Suprapubic skin (tissue), 4 donors: ENCODE measurements at places on chromosomes 5 and 9.

DNA sequence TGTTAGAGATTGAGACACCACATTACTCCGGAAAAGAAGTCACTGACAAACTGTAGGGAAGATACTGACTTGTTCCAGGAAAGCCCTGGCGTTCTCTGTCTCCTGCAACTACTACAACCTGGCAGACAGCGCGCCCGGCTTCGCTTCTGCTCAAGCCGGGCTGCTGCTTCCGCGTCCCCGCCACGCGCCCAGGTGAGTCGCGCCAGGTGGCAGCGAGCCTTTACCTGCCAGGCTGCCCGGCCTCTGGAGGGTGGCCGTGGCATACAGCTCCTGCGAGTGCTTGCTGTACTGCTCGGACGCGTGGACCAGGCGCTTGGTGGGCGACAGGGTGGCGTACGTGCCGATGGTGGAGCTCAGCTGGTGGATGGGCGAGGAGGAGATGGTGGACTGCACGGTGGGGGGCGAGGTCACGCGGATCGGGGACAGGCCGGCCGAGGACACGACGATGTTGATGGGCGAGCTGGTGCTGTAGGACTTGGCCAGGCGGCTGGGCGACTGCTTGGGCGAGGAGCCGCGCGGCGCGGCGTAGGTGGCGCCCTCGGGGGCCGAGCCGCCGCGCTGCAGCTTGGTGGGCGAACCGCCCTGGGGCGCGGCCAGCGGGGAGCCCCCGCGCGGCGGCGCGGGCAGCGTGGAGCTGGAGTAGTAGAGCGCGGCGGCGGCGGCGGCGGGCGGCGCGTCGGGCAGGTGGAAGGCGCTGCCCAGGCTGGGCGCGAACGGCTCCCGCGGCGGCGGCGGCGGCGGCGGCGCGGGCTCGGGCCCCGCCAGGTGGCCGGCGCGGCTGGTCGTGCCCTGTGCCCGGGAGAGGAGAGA, 519.6 kb downstream of the CTNND2 start:
- no peak for DNase-seq

GRCh38 chr5:82642313-82642712, 364.2 kb upstream of the RPS23 start:
- DNase-seq = no peak

- no peak for DNase-seq
Observed at GRCh38 chr5:39720136-39720535, 295.4 kb upstream of the DAB2 start.

- DNase-seq = no peak
Observed at GRCh38 chr5:142977363-142978051, 207.3 kb downstream of the ARHGAP26 start.

GRCh38 chr9:8521112-8521511, 721.5 kb upstream of the DMAC1 start:
- DNase-seq = no peak

DNA sequence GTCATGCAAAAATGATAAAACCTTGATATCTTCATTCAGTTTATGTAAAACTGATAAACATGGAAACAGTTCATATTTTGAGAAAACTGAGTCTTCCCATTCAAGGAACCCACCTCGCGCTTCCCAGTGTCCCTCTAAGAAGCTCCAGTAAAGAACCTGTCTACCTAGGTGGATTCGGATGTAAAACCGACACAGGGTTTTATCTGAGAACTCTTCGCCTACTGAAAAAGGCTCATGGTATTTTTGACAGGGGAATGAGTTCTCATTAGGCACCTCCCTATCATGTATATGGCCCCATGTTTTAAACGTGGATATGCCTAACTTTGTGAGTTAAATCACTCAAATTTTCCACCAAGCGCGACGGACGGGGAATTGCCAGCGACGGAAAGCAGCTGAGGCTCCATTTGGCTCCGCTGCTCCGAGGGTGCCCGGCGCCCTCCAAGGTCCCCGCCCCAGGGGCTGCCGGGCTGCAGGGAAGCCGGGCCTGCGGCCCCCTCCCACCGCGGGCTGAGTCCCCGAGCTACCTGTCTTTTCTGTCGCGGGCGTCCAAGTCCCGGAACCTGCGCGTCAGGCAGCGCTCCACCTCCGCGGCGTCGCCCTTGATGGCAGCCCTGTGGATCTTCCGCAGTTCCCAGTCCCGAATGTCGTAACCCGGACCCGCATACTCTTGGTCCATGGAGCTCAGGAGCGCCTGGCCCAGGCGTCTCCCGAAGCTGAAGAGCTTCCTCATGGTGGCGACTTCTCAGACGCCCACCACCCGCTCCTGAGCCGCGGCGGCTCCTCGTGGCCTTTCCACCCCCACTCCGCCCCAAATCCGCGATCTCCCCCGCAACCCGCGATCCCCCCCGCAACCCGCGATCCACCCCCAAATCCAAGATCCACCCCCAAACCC, 594 bp downstream of the ANKRD18A start:
- no peak for DNase-seq

GRCh38 chr5:50653946-50654345, 12.5 kb upstream of the PARP8 start:
- DNase-seq = no peak

DNA sequence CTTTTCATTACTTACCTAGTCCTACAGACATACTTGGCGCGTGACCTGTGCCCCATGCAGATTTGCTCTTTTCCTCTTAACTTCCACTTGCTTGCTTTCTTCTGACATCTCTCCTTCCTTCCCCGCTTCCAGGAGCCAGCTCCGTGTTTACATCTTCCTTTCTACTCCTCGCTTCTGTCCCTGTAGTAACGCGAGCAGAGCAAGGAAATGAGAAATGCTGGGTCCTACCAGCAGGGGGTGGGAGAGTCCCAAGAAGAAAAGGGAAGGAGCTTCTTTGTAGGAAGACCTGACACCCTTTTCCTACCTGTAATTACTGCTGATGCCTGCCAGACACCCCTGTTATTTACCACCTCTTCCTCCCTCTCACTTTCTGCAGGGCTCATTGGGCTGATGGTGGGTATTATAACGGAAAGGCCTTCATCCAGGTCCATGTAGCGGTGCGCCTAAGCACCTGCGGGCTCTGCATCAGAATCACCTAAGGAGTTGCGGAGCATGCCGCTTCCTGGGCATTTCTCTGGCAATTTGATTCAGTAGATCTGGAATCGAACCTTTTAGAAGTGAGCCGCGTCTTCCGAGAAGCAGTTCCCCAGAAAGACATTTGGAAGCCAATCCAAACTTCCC, 1260.8 kb upstream of the WWC1 start:
- no peak for DNase-seq

DNA sequence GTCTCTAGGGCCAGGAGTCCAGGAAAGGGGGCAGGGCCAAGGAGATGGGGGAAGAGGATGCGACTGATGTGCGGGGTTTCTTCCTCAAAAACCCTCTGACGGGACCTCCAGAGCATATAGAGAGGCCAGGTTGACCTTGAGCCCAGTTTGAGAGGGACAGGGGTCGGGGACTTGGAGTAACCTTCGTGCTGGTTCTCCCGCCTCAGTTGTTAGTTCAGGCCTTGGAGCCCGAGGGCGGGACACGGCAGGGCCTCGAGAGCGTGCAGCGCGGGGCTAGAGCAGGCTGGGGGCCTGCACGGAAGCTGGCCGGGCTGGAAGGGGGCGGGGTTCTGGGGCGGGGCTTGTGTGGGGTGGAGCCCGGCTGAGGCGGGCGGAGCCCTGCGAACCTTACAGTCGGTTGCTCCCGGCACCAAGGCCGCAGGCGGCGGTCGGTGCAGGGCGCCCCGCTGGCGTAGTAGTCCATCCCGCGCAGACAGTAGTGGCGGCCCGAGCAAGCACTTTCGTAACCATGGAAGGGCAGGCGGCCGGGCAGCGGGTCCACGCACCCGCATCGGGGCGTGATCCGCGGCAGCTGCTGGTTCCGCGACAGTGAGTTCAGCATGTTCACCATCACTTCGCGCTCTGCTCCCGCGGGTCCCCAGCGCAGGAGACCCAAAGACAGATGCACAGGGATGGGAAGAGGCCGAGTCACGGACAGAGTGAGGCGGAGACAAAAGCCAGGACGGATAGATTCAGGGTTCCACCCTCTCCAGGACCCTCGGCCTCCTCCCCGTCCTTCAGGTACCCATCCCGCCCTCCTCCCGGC, 4.0 kb upstream of the MYORG start:
- DNase-seq = no peak

GRCh38 chr5:99315413-99316183, 386.8 kb upstream of the CHD1 start:
- no peak for DNase-seq

- no peak for DNase-seq
Observed at GRCh38 chr5:6745706-6746222, 32.5 kb downstream of the TENT4A start.

- DNase-seq = peak; percentile 16
Observed at GRCh38 chr9:36960575-36960955, 73.5 kb downstream of the PAX5 start.

- DNase-seq = peak; percentile 68
Observed at GRCh38 chr5:36739751-36740221, 133.4 kb downstream of the SLC1A3 start.

DNA sequence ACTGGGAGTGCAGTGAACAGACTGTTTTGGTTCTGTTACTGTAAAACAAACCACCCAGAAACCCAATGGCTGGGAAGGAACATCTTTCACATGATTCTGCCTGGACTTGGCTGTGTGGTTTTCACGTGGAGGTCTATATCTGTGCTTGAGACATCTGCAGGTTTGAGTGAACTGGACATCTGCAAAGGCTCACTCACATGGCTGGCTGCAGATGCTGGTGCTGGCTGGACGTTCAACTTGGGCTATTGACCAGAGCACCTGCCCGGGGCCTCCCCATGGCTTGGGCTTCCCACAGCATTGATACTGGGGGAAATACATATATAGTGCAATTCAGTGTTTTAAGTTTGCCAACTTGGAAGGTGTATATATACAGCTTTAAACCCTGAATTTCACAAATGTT, 6.8 kb downstream of the CTSL start:
- no peak for DNase-seq

GRCh38 chr9:21835121-21835520, 32.7 kb downstream of the MTAP start:
- DNase-seq = no peak

GRCh38 chr9:92954049-92954861, 6.9 kb downstream of the FGD3 start:
- peak; percentile 80 for DNase-seq

DNA sequence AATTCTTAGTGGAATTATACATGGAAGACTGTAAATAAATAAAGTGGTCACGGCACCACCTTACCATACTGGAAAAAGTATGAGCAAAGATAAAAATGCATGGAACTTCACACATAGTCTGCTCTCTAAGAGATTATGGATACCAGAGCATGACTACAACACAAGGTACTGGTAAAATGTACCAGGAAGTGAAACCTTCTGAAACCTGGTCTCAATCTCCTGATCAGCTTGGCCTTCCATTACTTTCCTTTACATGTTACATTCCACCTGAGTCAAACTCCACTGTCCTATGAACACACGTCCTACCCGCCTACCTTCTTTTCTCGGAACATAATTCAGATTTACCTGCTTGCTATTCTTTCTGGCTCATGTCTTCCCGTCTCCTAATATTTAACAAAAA, 15.9 kb downstream of the PTAR1 start:
- DNase-seq = no peak

DNA sequence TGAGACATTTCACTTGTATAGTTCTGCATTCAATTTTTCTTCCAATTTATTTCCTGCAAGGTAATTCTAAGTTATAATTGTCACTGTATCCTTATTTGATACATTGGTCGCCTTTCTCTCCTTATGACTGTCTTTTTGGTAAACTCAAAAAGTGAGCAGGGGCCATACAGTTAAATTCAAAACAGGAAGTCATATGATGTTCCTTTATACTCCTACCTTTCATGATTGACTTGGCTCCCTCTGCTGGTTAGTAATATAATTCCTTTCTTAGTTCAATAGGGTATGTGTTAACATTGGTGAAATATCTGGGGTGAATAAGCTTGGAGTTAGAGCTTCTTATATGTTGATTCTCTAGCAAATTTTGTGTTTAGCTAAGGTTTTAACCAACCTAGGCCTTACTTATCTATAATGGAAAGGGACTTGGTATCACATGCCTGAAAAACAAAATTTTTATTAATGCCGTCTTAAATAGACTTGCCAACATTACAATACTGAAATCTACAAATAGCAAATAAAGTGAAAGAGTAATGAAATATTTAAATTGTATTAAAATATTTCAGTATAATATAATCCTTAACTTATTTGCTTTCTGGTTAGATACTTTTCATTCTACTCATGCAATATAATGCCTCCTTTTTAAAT, 6.0 kb upstream of the NIPBL start:
- no peak for DNase-seq

- DNase-seq = no peak
Observed at GRCh38 chr5:142306077-142306502, 18.7 kb downstream of the SPRY4 start.

DNA sequence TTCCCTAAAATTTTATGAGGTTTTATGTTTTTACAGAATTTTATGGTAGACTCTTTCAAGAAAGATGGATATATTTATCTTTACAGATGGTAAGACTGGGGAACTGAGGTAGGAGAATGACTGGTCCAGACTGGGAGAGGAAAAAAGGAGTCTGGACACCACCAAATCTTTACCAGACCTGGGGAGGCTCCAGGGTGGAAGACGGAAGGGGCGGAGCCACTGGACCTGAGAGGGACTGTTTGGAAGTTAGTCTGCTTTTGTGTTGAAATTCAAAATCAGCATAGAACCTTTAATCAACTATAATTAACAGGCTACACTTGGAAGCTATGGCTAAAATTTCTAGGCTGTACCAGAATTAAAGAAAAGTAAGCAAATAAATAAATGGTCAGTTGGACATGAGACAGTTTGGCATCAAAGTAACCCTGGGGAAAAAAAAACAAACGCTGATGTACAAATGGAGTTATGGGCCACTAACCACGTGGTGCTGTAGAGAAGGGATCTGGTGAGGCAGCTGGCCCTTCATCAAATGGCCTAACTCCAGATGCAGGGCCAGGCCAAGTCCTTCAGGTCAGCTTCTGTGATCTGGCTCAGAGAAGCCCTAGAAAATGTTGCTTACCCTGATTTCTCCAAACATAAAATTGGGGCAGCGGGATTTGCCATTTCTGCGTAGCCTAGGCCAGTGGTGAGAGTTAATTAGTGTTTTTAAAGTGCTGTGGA, 155.1 kb downstream of the ARSB start:
- DNase-seq = no peak

- no peak for DNase-seq
Observed at GRCh38 chr5:54320256-54320655, 9.9 kb upstream of the ARL15 start.

GRCh38 chr5:80260461-80260860, 4.6 kb upstream of the SERINC5 start:
- no peak for DNase-seq

DNA sequence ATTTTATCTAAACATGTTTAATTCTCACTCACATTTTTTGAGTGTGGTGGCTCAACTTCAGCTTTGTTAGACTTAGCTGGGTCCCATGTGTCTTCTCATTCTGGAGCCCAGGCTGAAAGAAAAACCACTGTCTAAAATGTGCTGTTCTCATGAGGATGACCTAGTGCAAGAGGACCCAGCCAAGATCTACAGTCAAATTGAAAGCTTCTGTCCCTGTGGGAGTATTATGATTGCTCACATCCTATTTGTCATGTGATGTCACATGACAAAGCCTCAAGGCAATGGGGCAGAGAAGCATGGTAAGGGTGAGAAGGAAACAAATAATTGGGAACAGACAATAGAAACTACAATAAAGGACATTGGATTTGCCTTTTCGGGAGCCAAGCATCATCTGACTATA, 113.4 kb upstream of the ASTN2 start:
- DNase-seq = no peak
